ENCODE measurements at places on chromosomes 1 and 21.

GRCh38 chr21:45225741-45226327, 61.9 kb downstream of the POFUT2 start:
- no peak for DNase-seq

DNA sequence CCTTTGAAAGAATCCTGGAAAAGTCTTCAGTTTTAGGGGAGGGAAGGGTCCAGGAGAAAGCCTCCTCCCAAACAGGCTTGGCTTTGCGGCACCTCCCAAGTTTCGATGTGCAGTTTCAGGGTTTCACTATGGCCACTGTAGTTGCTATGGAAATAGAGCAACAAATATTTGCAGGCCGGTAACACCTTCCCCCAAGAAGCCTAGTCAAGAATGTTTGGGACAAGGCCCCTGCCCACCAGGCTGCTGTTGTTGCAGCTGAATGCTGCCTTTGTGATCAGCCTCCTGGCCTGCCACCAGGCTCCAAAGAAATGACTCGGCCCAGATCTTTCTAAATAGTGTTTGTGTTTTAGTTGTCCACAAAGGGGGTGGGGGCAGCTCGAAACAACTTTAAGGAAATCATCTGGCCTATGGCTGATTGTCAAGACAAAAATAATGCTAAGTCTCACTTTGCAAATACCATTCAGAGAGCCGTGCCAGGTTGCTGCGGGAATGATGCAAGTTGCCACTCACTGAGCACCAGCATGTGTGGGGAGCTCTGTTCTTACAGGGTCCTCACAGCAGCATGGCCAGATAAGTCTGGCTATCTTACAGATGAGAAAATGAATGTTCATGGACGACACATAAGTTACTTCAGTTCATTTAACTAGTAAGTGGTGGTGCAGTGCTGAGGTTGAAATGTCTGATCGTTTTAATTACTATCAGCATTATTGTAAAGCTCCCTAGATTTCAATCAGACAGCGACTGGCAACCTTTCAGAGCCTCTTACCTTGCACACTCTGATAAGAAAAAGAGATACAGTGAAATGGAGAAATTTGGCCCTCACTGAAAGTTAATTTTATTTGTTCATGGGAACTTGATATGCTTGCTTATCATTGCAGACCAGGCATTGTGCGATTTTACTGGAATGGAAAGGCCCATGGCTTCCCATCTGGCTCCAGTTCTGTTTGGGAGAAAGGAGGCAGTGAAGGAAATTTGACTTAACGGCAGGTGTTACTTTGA, 91.2 kb upstream of the JUN start:
- DNase-seq: no peak

DNA sequence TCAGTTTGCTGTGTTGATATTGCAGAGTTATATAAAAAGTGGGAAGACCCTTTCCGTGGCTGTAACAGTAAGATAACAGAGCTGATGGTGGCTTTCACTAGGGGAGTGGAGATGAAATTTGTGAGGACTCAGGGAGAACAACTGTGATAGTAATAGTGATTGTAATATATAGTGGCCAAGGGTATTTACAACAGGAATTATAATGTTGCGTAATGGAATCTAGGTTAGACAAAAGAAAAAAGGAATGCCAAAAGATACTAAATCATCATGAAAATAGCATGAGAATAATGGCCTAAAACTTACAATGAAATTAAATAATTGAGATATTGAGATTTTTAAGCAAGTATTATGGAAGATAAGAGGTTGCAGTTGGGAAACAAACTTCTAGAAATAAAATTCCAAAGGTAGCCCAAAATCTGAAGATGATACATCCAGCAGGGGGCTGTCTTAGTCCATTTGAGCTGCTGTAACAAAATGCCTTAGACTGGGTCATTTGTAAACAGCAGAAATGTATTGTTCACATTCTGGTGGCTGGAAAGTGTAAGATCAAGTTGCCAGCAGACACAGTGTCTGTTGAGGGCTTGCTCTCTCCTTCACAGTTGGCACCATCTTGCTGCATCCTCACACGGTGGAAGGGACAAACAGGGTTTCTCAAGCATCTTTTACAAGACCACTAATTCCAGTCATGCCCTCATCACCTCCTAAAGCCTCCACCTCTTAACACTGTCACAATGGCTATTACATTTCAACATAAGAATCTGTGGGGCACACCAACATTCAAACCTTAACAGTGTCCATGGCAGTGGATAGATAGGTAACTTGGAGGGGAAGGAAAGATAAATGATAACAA, 711.2 kb downstream of the MRPL39 start:
- no peak for DNase-seq

GRCh38 chr1:121525355-121525754, 340.6 kb downstream of the SRGAP2C start:
- DNase-seq: no peak

GRCh38 chr1:183414365-183414764, 3.8 kb downstream of the NMNAT2 start:
- DNase-seq: no peak

- peak; percentile 46 for DNase-seq
Observed at GRCh38 chr1:203320591-203321272, 15.4 kb downstream of the BTG2 start.

GRCh38 chr1:8629241-8630091, 188.0 kb downstream of the RERE start:
- DNase-seq: no peak

- no peak for DNase-seq
Observed at GRCh38 chr1:19374926-19375325, 62.8 kb downstream of the SLC66A1 start.

GRCh38 chr1:207186503-207186902, 82.5 kb downstream of the C4BPA start:
- no peak for DNase-seq

DNA sequence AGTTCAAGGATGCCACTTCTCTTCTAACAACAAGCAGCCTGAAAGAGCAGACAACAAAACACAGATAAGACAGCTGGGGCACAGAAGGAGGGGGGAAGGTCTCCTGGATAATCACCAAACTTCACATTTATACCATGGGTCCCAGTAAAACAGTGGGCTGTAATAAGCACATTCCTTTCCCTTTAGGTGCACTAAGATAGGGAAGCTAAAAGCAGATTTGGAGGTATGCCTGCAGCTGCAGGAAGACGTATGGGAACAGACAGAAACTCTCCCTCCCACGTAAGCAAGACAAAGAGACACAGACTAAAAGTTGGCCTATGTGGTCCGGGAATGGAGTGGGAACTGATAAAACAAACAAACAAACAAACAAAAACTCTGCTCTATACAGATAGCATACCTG, 612.1 kb downstream of the MRPL39 start:
- no peak for DNase-seq

GRCh38 chr1:218312509-218312908, 27.4 kb downstream of the RRP15 start:
- DNase-seq: no peak

DNA sequence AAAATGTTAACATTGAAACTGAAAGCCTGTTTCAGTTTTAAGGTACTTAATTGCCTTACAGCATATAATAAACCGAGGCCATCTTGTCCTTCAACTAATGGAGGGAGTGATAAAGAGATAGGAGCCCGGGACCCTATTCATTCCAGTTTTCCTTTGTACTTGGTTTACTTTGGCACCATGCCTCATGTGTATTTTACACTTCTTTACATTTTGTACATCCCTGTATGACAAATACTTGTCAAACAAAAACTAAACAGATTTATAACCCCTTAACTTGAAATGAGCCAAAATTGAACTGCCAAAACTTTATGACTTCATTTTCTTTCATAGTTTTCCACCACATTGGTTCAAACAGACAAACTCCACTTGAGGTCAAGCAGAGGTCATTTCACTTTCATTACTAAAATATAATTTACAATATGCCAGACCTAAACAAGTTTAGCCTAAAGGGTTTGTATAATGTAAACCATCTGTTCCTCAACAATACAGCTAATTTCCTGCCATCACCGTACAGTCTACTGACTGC, 30.9 kb upstream of the UBE2U start:
- no peak for DNase-seq

- DNase-seq: no peak
Observed at GRCh38 chr1:174225499-174226204, 66.3 kb downstream of the RABGAP1L start.

- DNase-seq: no peak
Observed at GRCh38 chr1:17158961-17159360, 39.7 kb upstream of the PADI2 start.

- no peak for DNase-seq
Observed at GRCh38 chr1:30760596-30761324, 3.2 kb upstream of the LAPTM5 start.

DNA sequence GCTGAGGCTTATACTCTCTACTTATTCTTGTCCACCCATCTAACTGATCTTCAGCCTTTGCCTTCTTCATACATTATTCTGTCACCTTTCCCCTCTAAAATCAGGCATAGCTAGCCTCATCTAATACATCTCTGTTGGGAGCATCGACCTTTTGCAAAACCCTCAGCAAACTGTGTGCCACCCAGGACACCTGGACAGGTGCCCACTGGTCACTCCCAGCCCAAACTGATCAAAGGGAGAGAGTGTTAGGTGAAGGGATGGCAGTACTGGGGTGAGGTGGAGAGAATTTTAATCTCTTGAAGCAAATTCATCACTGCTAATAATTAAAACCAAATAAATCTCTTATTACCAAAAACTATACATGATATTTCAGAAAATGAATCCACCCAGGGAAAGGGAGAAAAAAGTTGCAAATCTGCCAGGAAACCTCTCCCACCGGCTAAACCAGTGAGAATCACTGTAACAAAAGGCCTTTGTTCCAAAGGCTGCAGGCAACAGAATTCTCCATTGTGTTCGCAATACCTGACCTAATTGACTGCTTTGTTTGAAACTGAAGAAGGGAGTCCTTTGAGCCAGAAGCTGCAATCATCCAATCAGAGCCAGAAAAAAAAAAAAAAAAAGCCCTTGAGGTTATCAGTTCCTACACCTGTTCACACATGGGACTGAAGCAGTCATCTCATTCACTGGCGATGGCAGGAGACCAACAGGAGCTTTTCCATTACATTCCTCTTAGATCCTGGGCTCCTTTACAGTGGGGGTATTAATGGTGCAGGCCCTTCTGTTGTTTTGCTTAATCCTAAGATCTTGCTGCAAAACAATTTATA, 172.6 kb downstream of the APP start:
- no peak for DNase-seq

- DNase-seq: no peak
Observed at GRCh38 chr1:163205513-163205912, 2.8 kb upstream of the RGS5 start.

GRCh38 chr1:40980068-40980452, 564 bp downstream of the CTPS1 start:
- no peak for DNase-seq

GRCh38 chr1:211332830-211333229, 6.2 kb downstream of the TRAF5 start:
- DNase-seq: no peak

GRCh38 chr1:67642629-67643028, 42.4 kb upstream of the GADD45A start:
- no peak for DNase-seq

DNA sequence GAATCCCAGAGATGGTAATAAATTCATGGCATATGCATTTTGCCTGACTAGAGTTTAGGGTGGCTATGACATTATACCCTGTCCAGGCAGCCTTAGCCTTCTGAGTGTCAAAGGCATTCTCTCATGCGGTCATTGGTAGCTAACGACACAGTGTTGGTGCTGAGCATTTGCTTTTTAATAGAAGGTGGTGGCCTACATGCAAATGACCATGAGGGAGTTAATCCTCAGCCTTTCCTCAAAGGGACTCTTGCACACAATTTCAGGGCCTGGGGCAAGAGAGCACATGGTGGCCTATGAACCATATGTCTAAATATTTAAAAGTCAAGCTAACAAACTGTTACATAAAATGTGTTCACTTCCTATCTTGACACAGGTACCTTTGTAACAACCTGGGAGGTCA, 30.9 kb upstream of the KCNA10 start:
- DNase-seq: no peak

- no peak for DNase-seq
Observed at GRCh38 chr1:44827197-44828002, 15.7 kb downstream of the PTCH2 start.

- no peak for DNase-seq
Observed at GRCh38 chr1:99645699-99646531, at the start of gene PALMD. Gene PALMD (plus strand): TSS chr1:99646113. CDS start chr1:99646318, 205 bp downstream.

DNA sequence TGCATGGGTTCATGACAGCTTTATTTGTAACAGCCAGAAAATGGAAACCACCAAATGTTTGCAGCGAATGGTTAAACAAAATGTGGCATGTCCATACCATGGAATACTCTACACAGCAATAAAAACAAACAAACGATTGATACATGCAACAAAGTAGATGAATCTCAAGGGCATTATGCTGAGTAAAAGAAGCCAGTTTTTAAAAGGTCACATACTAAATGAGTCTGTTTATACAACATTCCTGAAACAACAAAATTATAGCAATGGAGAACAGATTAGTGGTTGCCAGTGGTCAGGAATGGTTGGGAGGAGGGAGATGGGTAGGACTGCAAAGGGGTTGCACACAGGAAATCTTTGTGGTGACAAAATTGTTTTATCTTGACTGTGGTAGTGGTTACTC, 202.4 kb upstream of the UBE2U start:
- DNase-seq: no peak

- no peak for DNase-seq
Observed at GRCh38 chr1:184366997-184367396, 19.8 kb upstream of the C1orf21 start.

- DNase-seq: no peak
Observed at GRCh38 chr21:43275421-43276211, 106.8 kb downstream of the CRYAA start.

- no peak for DNase-seq
Observed at GRCh38 chr1:156337888-156338179, 258 bp downstream of the CCT3 start.

DNA sequence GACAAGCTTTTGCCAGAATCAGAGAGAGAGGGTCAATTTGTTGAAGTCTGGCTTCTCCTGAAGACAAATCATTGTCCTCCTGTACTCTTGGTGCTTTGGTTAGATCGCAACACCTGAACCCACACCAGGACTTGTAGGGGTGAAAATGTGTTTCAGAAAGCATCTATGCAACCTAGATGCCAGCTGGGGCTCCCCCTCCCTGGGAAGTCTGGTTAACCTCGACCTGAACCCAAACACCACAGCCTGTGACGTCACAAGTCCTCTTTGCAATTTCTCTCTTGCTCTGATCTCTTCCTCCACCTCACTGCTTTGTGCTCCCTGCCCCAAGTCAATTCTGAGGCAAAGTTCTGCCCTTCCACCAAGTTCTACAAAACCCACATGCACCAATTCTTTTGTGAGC, 42.8 kb upstream of the USP24 start:
- peak; percentile 49 for DNase-seq

GRCh38 chr1:19715334-19716203, 50.9 kb downstream of the HTR6 start:
- DNase-seq: peak; percentile 68

- DNase-seq: no peak
Observed at GRCh38 chr1:156394835-156395461, 25.9 kb downstream of the RHBG start.

DNA sequence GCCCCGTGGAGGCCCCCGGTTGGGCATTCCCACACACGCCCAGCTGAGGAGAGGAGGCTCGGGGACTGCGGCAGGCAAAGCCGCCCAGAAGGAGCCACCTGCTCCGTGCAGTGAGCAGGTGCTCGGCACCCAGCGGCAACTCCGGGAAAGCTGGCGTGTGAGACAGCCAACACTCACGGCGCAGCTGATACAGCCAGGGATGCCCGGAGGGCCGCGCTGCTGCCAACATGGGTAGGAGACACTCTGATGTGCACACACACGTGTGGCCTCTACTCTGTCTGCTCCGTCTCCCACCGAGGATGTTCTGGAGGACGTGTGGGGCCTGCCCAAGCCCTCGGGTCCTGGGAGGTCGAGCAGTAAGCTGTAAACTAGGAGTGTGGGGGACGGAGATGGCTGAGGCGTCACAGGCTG, 12.9 kb downstream of the MORN1 start:
- no peak for DNase-seq

- no peak for DNase-seq
Observed at GRCh38 chr1:160115545-160116282, at the start of gene ATP1A2. Gene ATP1A2 (plus strand): TSS chr1:160115759. CDS start chr1:160115862, 103 bp downstream.
